ENCODE measurements at places on chromosomes 1 and 21. TPM values are rescaled to one million over a fixed set of nuclear protein-coding genes. Genes with fewer than 3 reads are reported as not detected.

The RAB7B gene
- under 0.01 TPM for total RNA-seq

DNA sequence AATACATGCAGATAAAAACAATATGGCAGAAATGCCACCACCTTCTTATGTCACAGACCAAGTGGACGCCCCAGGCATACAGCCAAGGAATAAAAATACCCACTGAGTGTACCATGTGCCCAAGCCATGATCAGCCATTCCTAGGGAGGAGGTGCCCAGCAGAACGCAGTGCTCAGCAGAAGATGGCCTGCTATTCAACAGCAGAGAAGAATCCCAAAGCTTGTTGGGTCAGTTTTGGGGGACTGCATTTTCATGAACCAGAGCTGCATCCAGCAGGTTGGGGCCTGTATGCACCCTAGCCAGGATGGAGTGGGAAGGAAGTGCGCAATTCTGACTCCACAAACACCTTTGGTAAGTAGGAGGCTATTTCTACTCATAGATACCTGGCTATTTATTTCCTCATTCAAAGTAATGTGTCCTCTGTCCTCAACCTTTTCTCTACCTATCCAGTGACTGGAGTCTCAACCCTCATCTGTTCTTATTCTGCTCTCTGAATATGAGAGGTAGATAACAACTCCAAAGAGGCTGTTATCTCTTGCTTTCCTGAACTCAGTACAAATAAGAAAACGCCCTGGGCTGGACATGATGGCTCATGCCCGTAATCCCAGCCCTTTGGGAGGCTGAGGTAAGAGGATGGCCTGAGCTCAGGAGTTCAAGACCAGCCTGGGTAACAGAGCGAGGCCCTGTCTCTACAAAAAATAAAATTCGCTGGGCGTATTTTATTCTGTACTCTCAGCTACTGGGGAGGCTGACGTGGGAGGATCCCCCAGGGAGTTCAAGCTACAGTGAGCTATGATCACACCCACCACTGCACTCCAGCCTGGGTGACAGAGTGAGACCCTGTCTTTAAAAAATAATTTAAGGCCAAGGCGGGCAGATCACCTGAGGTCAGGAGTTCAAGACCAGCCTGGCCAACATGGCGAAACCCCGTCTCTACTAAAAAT, 2.5 kb upstream of the PLEKHM2 start:
- DNase-seq, result no peak

DNA sequence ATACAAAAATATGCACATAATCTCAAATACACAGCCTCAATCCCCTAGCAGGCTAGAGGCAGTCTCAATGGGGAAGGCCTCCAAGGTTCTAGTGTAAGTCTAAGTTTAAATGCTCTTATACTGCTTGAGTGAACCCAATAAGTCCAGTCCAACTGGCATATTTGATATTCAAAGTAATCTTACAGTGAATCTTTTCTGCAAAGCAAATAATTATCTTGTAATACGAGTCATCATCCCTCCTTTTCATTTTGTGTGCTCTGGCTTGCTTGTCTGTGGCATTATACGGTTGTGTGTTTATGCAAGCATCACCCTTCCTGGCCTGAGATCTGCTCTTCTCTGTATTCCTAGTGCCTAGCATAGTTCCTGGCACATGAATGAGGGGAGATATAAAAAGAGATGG, 166.9 kb upstream of the HMGB4 start:
- no peak for DNase-seq

DNA sequence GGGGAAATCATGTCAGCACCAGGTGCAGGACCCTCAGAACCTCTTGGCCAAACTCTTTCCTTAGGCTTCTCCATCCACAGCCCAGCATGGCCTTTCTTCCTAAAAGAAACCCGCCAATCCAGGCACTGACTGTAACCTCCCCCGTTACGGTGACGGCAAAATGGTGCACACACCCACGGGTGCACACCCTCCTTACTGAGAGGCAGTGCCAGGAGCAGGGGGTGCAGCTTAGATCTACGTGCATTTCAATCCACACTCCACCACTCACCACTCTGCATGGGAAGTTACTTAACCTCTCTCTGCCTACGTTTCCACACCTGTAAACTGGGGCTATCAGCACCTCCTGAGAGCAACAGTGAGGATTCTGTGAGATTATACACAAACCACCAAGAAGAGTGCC, 31.0 kb downstream of the SUSD4 start:
- no peak for DNase-seq

The PAPPA2 gene
- total RNA-seq, result 6.1 TPM

GRCh38 chr21:25350056-25350455, 257.2 kb downstream of the MRPL39 start:
- DNase-seq, result no peak

GRCh38 chr1:115330480-115331013, 7.5 kb downstream of the NGF start:
- DNase-seq, result no peak

The CTH gene
- total RNA-seq, result 4.9 TPM

The LAX1 gene
- not detected for total RNA-seq

DNA sequence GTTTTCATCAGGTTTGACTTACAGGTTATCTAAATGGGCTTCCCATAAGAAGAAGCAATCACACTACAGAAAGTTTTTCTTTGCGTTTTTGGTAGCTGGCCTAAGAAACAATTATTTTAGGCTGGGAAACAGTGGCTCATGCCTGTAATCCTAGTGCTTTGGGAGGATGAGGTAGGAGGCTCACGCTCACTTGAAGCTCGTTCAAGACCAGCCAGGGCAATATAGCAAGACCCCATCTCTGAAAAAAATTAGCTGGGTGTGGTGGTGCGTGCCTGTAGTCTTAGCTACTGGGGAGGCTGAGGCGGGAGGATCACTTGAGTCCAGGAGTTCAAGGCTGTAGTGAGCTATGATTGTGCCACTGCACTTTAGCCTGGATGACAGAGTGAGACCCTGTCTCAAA, 1.6 kb upstream of the REN start:
- no peak for DNase-seq

The JUN gene
- total RNA-seq, result 51.8 TPM
